ENCODE measurements at places on chromosomes 1 and 21.

DNA sequence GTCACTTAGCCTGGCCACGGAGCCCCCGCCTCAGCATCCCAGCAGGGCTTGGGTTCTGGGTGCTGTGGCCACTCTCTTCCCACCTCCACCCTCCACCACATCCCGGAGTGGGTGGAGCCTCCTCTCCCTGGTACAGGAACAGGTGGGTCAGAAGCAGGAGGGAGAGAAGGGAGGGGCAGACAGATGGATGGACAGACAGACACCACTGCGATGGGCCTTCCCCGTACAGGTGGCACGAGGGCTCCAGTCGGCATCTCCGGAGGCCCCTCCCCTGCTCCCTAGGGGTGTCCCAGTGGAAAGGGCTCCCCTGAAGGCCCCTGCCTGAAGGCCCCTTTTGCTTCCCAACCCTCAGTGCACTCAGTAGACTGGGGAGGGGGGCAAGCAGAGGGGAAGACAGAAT, 96.9 kb upstream of the TARDBP start:
- peak; percentile 51 for DNase-seq

DNA sequence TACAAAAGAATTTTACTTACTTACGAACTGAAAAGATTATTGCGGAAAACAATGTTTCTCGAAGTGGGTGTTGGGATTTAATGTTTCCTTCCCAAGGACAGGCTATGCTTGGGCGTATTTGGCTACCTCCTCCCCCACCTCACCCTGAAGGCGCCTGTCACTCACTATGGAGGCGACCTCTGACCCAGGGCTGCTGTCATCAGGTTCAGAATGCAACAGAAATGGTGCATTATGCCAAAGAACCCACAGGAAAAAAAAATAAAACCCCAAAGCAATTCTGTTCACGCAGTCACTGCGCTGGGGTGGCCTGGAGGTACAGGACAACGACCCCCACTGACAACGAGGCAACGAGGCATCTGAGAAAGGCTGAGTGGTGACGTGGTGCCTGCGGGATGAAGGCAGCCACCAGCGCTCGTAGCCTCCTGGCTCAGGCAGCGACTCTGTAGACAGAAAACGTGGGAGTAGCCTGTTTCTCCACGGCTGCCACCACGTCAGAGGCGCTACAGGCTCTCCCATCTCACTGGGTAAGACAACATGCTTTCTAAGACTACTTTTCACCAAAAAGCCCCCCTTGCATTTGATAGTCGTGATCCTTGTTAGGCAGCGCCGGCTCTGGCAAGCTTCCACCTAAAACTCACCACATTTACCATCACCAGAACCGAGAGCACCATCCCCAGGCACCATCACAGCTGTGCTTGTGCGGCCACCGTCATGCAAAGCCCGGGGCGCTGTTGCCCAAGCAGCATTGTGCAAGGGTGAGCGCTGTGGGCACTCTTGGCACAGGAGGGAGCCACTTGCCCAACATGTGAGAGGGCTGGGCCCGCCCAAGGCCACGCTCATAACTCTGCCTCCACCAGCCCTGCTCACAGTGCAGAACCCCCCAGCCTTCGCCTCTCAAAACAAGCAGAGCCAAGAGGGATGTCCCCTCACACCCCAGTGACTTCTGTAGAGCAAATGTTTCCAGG, 14.3 kb downstream of the NADK start:
- DNase-seq, result no peak

DNA sequence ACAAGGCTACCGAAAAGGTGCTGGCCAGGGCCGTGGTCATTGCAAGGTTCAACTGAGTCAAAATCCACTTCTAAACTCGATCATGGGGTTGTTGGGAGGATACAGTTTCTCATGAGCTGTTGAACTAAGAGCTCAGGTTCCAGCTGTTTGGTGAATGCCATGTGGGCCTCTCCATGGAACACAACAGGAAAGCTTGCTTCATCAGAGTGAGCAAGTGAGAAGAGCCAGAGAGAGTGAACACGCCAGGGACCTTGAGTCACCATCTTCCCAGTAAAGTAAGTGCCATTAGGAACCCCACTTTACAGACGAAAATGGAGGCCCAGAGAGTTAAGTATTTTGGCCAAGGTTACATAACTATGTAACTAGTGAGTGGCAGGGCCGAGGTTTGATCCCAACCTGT, 475.1 kb upstream of the VAMP3 start:
- DNase-seq, result no peak

GRCh38 chr1:69987881-69988280, 217.5 kb downstream of the LRRC40 start:
- DNase-seq, result no peak

DNA sequence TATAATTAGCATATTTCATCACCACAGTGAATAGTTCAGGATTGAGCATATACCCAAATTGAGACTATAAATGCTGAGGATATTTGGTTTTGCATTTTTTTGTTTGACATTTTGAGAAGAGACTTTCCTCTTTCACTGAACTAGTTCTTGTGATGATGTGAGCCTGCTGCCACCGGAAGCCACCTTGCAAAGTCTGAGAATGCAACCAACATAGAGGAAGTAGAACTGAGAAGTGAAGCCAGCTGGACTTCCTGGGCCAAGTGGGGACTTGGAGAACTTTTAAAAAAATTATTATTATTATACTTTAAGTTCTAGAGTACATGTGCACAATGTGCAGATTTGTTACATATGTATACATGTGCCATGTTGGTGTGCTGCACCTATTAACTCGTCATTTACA, 102.3 kb downstream of the RPE65 start:
- no peak for DNase-seq

DNA sequence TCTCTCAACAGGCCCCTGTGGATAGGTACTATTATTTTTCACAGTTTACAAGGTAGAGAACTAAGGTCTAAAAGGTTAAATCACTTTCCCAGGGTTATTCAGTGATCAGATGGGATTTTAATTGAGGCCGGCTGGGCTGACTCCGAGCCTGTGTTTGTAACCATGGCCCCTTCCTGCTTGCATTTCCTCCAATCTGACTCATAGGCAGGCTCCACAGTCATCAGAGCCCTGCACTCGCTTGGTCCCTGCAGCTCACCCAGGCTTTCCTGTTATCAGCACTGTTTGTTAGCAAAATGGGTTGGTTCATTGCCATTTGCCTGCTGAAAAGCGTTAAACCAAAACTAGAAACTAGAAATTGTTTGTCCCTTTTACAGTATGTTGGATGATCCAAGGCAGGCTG, 41.4 kb upstream of the LMX1A start:
- DNase-seq, result peak; percentile 75

- no peak for DNase-seq
These were observed 13.4 kb upstream of the ZBTB8A start for GRCh38 chr1:32525661-32526444.

- peak; percentile 53 for DNase-seq
These were observed 6.4 kb downstream of the FOXD3 start for GRCh38 chr1:63328781-63329180.

GRCh38 chr1:225460737-225461532, 33.1 kb upstream of the LBR start:
- DNase-seq, result no peak

DNA sequence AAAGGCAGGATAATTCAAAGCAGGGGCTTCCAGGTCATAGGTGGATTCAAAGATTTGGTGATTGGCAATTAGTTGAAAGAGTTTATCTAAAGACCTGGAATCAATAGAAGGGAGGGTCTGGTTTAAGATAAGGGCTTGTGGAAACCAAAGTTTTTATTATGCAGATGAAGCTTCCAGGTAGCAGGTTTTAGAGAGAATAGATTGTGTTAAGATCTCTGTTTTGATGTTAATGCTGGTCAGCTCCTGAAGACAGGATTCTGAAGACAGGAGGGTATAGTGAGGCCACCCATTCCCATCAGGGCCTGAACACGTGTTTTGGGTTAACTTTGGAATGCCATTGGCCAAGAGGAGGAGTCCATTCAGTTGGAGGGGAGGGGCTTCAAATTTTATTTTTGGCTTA, 6.1 kb upstream of the PTBP2 start:
- peak; percentile 68 for DNase-seq

GRCh38 chr1:198612471-198613260, 26.2 kb upstream of the PTPRC start:
- DNase-seq, result no peak

DNA sequence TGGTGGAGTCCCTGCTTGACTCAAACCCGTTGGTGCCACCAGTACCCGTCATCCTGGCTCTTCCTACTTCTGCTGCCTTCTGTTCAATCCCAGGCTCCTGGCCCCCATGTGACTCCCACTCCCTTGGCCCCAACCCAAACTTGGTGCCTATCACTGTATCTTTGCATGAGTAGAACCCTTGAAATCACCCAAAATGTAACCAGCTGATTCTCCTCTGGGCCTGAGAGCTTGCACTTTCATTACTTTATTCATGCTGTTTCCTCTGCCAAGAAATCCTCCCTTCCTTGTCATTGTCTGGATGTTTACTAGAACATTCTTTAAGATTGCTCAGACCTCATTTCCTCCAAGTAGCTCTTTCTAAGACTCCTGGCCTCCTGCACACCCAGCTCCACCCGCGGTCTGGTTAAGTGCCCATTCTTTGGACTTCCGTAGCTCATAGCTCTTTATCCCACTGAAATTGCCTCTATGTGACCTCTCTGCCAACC, 15.7 kb downstream of the PTAFR start:
- DNase-seq, result no peak

DNA sequence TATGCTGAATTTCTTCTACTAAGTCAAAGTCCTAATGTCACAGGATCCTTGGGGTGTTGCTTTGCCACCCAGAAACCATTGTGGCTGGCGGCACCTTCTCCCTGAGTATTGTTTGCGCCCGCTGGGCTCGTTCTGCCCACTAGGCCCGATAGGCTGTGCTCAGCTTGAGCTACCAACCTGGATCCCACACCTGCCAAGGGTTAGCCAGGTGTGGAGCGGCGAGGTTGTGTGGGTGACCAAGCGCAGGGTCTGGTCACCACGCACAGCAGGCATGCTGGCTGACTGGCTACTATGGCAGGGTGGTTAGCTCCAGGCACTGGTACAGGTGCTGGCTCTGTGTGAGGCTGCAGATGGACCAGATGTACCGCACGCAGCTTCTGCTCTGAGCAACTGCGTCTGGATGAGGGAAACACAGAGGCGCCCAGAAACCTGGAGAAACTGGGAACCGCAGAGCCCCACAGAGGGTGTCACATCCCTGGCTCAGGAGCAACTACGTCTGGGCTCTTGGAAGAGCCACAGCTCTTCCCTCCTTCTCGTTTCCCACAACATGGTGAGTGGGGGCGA, 50.3 kb upstream of the SCYL3 start:
- DNase-seq, result peak; percentile 39

GRCh38 chr21:33886321-33886720, 29.3 kb downstream of the ATP5PO start:
- no peak for DNase-seq

DNA sequence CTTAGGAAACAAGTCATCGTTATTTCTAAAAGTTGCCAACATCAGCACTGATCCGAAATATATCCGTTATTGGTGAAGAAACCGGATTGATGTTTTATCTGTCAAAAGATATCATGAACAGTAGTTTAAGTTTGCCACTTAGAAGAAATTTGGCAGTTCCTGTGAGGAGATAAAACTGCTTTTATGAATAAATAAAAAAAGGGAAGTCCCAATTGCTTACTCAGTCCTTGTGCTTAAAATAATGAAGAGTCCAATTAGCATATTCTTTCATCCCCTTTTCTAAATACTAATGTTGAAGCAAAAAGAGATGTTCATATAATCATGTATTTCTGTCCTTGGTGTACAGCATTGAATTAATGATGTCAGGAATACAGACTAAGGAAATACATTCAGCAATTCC, 164.6 kb downstream of the NCAM2 start:
- DNase-seq, result no peak

DNA sequence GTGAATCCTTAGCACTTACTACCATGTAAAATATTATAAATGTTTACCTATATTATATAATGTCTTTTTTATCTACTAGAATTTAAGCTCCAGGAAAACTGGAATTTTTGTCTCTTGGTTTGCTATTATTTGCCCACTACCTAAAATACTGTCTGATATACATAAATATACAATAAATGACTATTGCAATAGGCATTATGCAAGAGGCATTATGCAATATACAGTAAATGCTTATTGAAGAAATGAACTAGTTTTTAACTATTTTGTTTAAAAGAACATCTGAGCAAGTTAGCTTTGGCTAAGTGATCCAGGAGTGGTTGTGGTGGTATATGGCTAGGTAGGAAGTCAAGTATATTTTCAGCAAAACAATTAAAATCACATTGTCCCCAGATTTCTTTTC, 640.2 kb upstream of the PKN2 start:
- no peak for DNase-seq

All from endodermal cell (in vitro differentiated cells).